CD8-positive, alpha-beta T cell (primary cell): ENCODE measurements at places on chromosomes 7 and 10.

GRCh38 chr10:113891476-113891875 is 37.0 kb downstream of the NHLRC2 start:
- DNase-seq, result no peak

DNA sequence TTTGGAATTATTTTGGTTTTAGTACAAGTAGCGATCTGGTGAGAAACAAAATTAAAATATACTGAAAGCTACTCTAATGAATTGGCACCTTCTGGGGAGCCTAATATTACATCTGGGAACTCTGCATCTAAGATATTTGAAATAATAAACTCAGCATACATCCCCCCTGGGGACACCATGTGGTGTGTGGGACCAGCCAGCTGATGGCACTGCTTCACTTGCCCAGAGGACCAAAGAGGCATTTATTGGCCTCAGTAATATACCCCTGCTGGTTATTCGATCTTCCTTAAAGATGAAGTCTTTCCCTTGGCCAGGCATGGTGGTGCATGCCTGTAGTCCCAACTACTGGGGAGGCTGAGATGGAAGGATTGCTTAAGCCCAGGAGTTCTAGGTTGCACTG is 195.1 kb upstream of the AUTS2 start:
- no peak for DNase-seq

DNA sequence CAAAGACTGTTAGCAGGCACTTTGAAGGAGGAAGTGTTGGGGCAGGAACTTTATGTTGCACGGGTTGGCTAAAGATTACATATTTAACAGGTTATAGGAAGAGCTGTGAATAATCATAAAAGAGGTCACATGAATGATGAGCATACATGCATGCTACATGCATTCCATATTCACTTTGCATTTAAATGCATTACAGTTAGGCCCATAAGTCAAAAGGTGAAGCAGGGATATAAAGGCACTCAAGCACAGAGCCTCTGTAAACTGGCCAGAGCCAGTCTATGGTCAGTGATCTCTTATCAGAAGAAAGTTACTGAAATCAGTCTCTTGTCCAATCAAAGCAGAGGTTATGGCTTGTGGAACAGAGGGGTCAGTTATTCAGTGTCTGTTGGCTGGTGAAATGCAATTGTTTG is 7.3 kb upstream of the ANKRD7 start:
- no peak for DNase-seq

GRCh38 chr10:132265890-132266496 is 41.8 kb downstream of the STK32C start:
- DNase-seq, result no peak

DNA sequence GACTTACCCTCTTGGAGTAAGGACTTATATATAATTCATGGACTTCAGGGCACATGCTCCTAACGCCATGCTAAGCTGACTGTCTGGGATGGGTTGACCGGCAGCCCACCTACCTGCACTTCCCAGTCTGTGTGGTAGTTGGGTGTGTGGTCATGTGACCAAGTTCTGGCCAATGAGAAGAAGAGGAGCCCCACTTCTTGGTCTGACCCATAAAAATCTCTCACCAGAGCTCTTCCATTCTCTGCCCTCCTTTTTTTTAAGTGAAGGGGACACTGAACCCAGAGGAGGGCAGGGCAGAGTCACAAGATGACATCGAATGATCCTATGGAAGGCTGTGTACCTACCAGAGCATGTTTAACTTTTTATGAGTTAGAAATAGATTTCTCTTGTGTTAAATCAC is 370.1 kb downstream of the FRMD4A start:
- no peak for DNase-seq

GRCh38 chr7:84364708-84365107 is 170.1 kb upstream of the SEMA3A start:
- DNase-seq, result no peak

- DNase-seq, result no peak
Measured at GRCh38 chr7:107001490-107001889, 43.0 kb upstream of the PRKAR2B start.

DNA sequence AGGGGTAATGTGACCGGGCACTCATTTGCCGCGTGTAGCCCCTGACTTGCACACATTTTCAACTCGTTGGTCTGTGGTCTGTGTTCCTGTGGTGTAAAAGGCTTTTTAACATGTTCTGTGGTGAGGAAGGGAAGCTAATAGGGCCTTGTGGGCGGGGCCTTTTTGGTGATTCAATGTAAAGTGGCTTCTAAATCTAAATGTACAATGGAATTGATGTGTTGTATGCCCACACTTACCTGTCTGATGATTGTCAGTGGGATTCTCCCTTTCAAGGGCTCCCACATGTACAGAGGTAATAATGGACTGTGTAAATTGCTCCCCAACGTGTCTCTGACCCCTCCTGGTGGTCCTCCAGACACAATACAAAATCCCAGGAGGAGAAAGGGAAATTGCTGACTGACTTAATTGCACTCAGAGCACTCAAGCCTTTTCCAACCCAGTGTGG is 43.1 kb upstream of the GATAD1 start:
- peak; percentile 13 for DNase-seq

DNA sequence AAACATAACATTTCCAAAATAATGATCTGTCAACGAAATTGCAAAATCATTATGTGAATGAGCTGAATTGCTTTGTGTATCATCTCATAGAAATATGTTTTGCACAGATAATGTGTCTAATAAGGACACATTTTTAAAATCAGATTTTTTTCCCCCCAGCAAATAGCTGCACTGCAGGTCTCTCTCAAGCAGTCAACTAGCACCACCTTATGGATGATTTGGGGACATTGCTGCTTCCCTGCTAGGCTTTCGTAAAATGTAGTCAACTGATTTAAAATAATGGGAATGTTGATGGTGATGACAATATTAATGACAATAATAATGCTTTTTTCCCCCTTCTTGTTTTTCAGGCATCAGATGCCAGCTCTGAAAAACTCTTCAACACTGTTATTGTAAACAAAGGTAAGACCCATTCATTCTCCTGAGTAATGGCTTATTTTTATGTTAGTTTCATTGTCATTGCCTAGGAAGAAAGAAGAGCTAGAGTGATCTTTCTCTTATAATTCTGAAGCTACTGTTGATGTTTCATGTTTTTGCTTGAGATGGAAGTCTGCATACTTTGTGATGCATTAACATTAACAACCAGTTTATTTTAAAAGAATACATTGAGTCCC is 433.6 kb upstream of the GALNT17 start:
- peak; percentile 79 for DNase-seq

GRCh38 chr10:79357180-79357579 is 9.9 kb downstream of the PPIF start:
- no peak for DNase-seq

GRCh38 chr10:69961881-69962745 is 90.5 kb upstream of the MACROH2A2 start:
- no peak for DNase-seq

GRCh38 chr7:93941945-93942344 is 20.4 kb downstream of the GNG11 start:
- no peak for DNase-seq

GRCh38 chr7:108598914-108599580 is 29.4 kb downstream of the DNAJB9 start:
- DNase-seq, result no peak

- no peak for DNase-seq
Measured at GRCh38 chr10:44864051-44864450, 47.1 kb upstream of the TMEM72 start.

GRCh38 chr7:85021101-85021704 is 165.7 kb downstream of the SEMA3D start:
- DNase-seq, result no peak

GRCh38 chr10:101050208-101051069 is 11.3 kb upstream of the KAZALD1 start:
- peak; percentile 77 for DNase-seq

DNA sequence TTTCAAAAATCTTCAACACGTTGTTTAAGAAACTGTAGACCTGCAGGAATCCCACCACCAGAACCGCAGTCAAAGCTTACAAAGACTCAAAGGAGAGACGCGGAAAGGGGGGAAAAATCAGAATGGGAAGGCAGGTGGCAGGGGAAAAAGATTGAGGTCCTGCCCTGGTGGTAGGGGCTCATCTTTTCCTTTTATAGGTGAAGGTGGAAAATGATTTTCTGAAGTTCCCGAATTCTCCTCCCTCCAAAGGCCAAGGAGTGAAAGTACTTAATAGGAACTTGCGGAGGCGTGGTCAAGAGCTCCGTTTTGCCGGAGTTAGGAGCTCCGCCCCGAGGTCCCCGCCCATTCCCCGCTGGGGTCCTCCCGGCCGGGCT is 724 bp downstream of the BBIP1 start:
- DNase-seq, result peak; percentile 83

GRCh38 chr7:32914184-32914583 is 22.6 kb upstream of the KBTBD2 start:
- DNase-seq, result no peak

GRCh38 chr10:73073627-73074026 is 23.0 kb downstream of the P4HA1 start:
- DNase-seq, result no peak

DNA sequence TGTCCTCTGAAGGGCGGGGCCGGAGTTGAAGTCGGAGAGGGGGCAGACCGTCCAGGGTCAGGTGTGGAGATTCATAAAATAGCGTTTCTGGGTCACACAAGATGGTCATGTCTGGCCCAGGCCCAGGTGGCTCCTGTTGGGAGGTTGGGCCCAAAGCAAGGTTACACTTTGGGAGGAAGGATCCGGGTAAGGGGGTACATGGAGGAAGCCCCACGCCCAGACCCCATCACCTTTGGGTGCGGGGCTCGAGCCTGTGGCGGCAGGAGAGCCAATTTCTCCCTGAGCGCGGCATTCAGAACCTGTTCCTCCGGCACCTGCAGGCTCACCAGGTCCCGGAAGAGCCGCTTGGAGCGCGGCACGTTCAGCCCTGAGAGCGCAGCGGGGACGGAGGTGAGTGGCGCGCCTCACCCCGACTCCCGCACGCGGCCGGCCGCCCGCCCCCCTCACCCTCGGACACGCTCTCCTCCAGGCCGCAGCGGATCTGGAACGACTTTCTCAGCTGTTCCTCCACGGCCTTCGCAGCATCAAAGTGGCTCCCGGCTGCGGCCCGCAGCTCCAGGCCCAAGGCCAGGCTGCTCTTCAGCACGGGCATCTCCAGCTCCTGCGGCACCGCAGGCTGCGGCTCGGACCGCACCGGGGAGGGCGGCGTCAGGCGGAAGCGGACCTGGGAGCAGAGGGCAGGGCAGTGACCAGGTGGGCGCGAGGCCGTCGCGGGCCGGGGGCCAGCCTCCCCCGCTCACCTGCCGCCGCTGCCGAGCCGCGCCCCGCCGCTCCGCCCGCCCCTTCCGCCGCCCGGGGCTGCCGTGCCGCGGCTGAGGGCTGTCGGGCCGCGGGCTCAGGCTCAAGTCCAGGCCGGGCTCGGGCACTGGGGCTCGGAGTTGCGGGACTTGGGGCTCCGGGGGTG is 644 bp downstream of the PPP1R35 start:
- peak; percentile 66 for DNase-seq

DNA sequence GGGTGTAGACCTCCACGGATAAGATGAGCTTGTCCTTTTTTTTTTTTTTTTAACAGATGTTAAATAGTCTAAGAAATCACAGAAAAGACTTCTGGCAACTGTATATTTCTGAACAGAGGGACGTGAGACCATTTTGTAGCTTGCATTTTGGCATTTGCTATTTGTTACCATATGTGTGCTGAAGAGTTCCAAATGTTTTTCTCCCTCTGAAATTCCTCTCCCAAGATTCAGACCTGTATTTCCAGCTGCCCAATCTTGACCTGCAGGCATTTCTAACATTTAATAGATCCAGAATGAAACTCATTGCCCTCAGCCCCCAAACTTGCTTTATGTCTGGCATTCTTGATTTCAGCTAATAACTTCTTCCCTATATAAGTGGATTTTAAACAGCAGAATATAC is 223.1 kb upstream of the FZD1 start:
- no peak for DNase-seq

DNA sequence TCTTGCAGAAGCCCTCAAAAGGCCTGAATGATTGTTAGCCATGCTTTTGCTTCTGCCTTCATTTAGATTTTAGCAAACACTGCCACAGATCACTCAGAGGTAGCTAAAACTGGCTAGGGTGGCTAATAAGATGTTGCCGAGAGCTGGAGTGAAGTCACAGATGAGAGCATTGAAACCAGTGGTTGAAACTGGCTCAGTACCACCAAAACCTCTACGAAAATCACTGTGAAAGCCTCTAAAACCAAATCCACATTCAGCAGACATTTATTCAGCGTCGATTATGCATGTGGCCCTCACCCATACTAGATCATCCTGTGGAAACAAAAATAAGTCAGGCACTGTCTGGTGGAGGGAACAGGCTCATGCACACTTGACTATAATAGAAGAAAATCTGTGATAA is 50.8 kb downstream of the PIK3CG start:
- no peak for DNase-seq

GRCh38 chr7:157519246-157519645 is 182.4 kb downstream of the DNAJB6 start:
- no peak for DNase-seq

GRCh38 chr10:112465299-112465883 is 18.4 kb downstream of the VTI1A start:
- no peak for DNase-seq

DNA sequence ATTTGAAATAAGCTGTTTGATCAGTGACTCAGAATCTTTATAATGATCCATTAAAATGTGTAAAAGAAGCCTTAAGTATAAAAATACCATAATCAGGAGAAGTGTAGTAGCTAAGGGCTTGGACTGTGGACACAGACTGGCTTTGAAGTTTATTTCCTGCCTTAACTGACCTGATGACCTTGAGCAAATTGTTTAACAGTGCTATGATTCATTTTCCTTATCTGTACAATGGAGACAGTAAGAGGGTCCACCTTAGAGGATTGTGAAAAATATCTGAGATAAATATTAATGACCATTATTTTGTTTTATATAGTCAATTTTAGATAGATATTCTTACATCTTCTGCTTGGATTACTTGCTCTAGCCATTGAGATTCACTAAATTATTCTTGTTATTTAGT is 13.3 kb upstream of the RPA3 start:
- no peak for DNase-seq

DNA sequence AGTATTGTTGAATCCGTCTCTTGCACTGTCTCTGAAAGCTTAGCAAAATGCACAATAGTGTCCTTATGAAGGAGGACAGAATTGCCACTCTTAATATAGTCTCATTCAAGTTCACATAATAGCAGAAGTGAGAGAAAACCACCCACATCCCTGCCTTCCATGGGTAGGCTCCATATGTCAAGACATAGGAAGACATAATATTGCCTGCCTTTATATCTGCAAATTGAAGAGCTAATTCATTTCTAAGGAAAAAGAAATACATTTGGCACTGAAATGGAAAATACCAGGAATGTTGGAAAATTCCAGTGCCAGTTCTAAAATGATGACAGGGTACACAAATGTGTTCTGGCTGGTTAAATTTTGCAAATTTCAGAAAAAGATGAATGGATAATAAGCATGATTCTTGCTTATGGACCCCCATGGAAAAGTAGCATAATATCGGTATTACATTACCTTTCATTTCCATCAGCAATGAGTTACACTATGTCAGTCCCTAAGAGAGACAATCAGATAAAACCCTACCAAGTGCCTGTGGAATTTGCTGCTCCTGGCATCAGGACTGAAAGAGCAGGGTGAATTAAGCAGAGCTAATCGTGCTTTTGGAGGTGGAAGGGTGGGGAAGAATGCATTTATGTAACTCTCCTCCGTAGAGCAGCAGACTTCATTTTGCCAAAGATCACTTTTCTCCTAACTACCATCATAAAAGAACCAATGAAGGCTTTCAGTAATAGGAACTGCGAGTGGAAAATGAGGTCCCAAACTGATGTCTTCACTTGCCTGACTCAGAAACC is 312.6 kb downstream of the FGFR2 start:
- no peak for DNase-seq
